ENCODE measurements at places on chromosomes 12 and 14.

GRCh38 chr12:127165567-127166392 lies 1101.2 kb upstream of the TMEM132C start:
- peak; percentile 0 for DNase-seq

DNA sequence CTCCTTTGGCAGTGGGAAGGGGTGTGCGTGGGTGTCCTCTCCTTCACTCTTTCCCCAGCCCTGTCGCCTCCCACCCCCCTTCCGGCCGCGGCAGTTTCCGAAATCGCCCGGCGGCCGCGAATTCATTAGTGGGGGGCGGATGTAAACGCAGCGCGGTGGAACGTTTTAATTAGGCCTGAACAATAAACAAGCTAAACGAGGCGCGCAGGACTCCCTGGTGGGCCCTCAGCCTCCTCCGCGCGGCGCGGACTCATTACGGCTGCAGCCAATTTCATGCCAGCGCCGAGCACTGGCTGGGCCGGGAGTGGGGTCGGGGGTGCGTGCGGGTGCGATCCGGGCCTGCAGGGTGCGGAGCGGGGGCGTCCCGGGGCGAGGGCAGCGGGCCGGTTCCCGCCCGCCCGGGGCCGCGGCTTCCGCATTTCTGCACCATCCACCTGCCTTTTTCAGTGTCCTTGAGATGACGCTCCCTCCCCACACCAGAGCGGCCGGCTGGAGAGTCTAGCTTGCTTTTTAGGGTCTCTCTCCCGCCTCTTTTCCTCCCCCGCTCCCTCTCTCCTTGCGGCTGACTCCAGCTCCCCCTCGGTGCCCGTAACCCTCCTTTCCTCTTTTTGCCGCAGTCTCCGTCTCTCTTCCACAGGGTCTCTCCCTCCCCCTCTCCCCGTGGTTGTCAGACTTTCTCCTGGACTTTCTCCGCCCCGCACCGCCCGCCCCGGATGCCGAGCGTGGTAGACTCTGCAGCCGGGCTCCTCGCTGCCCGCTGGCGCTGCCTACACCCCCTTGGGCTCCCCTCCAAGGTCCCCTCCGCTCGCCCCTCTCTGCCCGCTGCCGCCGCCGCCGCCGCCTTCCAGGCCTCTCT lies at the start of gene CISTR:
Gene CISTR, minus strand, starts transcription at position 644 of the 856 bp plus-strand sequence.
- DNase-seq: no peak

GRCh38 chr14:92647797-92648279 lies 100.6 kb downstream of the LGMN start:
- no peak for DNase-seq

DNA sequence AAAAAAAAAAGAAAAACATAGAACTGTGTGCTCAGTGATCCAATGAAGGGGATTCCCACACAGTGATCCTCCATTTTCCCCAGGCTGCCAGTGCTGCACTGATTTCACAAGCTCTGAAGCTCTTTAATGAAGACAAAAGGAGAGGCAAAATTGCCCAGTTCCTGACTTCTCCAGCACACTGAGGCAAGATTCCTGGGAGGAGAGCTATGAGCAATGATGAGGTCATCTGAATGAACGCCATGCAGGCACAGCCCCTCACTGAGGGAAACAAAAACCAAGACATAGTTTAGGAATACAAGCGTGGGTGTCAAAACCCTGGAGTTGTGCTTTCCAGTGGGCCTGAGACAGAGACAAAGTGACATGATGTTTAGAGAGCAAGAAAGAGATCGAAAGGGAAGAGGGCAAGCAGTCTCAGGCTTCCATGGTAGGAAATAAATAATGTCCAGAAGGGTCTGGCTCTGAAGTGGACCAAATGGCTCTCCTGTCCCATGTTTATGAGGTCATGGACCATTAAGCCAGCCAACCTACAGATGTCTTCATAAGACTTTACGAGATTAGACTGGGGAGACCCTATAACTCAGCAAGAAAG lies 40.9 kb upstream of the SMUG1 start:
- DNase-seq: no peak

- no peak for DNase-seq
Measured at GRCh38 chr14:71508901-71509300, 423.3 kb upstream of the RGS6 start.

GRCh38 chr12:10067264-10067663 lies 31.5 kb downstream of the CLEC1A start:
- DNase-seq: no peak

DNA sequence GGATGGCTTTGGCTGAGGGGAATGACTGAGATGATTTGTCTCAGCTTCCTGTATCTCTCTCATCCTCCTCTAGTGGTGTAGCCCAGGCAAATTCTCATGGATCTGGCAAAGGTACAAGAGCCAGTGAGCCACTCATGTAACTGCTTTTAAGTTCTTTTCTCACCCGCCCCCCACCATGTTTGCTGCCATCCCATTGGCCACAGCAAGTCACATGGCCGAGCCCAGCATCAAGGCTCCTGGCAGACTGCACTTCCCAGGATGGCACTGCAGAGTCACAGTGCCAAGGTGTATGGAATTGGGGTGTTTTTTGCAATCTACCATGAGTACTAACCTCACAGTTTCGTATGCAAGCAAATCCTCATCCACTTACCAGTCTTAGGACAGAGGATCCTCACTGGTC lies 50.9 kb downstream of the CHST11 start:
- DNase-seq: no peak

- DNase-seq: no peak
Measured at GRCh38 chr14:100965296-100965695, 61.8 kb upstream of the RTL1 start.

DNA sequence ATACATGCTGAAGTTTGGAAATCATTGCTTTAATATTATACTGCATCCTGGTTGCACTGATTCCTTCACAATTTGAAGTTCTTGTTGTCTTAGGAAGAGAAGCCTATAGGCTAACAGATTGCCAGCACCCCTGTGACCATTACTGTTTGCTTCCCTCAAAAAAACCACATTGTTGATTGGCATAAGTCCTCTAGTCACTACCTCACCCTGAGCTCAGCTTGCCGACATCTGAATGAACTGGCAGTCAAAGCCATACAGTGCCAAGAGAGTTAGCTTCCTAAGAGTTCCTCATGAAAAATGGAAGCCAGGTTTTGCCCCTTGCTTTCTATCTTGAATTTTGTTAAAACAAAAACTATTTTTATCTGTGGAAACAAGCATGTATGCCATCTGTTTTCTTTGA lies 276.1 kb downstream of the SYT1 start:
- no peak for DNase-seq

DNA sequence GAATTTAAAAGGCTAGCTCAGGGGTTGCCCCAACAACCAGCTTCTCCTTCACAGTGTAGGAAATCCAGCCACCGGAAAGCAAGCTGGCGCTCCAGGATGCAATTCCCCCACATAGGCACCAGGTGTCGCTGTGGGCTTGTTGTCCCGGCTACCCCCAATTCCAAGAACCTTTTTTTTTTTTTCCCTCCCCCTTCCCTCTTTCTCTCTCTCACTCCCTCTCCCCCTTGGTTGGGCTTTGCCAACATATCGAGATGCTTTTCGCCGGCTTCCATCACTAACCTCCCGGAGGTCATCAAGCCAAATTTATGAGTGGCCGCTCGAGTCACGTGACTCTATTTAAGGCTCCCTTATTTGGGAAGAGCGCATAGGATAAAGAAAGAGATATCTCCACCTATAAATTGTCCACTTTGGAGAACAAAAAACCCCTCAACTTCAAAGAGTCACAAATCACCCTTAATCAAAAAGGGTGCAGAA lies at the start of gene HOXC5:
Gene HOXC5, plus strand, starts transcription at position 424 of the 474 bp plus-strand sequence. CDS start 73 bp downstream, outside the sequence.
- peak; percentile 42 for DNase-seq

- DNase-seq: no peak
Measured at GRCh38 chr12:102757154-102757881, 159.7 kb downstream of the PAH start.

- no peak for DNase-seq
Measured at GRCh38 chr12:109776624-109777023, 56.6 kb downstream of the TRPV4 start.

DNA sequence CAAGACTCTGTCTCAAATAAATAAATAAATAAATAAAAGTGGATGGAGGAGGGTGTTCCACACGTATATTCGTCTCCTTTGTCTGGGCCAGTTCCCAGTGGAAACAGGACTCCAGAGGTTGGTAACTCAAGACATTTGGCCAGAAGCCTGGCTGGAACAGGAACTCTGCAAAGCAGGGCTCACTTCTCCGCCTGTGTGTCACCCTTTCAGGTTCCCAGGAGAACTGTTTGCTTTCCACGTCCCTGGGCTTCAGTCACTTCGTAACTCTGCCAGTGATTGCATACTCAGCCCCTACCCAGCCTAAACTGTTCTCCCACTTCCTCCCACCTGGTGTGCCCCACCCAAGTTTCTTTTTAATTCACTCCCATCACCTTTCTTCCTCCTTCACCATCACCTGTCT lies 7.0 kb upstream of the UBE2N start:
- DNase-seq: no peak

DNA sequence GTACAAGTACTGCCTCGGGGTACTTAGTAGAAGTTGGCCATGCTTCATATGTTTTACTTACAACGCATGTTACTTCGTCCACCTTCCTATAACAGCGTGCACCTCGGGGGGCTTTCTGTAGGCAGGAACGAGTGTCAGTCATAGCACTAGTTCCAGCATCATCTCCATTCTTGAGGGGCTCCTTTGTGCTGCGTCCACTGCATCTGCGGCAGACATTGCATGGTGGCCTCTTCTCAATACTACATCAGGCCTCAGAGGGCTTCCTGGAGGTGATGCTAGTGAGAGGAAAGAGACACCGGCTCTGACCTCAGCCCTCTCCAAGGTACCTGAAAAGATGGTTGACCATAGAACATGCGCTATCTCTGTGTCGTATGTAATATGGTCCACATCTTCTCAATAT lies 121.2 kb upstream of the RTL1 start:
- DNase-seq: no peak

- no peak for DNase-seq
Measured at GRCh38 chr12:124507188-124508109, 60.0 kb downstream of the NCOR2 start.

DNA sequence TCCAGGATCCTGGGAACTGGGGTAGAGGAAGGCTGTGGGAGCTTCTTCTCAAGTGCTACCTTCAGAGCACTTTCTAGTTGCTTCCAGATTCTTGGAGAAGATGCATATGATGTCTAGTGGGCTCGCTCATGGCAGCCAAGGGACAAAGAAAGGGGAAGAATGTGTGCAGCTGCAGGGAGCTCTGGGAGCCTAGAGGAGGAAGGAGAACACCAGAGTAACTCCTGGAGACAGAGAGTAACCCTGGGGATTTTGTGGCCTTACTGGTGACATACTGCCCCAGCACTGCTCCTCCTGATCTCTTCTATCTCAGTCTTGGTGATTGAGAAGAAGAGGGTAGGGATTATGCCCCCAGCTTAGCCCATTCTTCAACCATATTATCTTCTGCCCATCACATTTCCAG lies 10.3 kb upstream of the SP7 start:
- DNase-seq: no peak

- DNase-seq: no peak
Measured at GRCh38 chr14:99649643-99650042, 4.7 kb downstream of the HHIPL1 start.

GRCh38 chr12:43332977-43333640 lies 218.9 kb downstream of the ADAMTS20 start:
- no peak for DNase-seq

DNA sequence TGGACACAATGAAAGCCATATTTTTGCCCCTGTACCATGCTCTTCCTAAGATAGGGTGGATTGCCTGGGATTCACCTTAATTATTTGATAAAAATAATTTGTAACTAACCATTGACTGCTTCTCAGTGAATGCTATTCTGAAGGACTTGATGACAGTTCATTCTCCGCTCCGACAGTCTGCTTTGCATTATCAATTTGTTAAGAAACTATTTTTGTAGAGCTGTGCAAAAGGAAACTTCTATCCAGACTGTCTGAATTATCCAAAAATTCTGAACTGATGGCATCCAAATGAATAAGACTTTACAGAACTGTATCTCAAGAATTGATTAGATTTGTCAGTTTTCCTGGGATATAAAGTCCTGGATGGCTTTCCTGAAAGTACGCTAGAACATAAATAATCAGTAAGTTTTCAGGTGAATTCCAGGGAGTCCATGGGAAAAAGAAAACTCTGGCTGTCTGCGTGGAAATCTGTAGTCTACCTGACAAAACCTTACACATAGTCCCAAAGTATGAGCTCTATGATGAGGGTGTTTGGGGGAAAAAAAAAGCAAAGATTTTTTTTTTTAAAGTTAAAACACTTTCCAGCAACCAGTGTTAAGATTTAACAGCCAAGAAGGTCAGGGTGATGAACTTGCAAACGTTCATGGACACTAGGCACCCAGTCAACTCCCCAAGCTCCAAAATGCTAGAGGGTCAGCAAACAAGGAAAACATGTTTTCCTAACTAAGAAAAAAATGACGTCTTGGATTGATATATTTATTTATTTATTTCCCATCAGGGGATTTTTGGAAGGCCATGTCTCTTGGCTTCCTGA lies 291.1 kb upstream of the TBX3 start:
- no peak for DNase-seq

GRCh38 chr12:44357494-44357893 lies 518.6 kb downstream of the NELL2 start:
- no peak for DNase-seq

DNA sequence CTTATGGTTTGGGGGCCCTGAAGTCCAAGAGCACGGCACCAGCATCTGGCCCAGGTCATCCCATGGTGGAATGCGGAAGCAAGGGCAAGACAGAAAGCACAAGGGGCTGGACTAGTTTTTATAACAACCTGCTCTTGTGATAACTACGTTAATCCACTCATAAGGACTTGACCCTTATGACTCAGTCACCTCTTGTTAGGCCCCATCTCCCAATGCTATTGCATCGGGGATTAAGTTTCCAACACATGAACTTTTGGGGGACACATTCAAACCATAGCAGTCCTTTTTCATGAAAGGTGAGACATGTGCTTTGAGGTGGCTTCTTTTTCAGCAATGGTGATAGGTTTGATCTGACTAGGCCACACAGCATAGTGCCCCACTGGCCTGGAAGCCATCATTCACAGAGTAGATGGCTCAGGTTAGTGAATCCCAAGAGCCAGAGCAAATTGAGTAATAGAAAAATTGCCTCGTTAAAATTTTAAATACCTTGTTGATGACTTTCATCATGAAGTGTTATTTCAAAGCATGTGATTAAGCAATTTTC lies 12.1 kb downstream of the FRMD6 start:
- DNase-seq: no peak

GRCh38 chr14:58397156-58397555 lies 1.4 kb downstream of the TOMM20L start:
- no peak for DNase-seq

DNA sequence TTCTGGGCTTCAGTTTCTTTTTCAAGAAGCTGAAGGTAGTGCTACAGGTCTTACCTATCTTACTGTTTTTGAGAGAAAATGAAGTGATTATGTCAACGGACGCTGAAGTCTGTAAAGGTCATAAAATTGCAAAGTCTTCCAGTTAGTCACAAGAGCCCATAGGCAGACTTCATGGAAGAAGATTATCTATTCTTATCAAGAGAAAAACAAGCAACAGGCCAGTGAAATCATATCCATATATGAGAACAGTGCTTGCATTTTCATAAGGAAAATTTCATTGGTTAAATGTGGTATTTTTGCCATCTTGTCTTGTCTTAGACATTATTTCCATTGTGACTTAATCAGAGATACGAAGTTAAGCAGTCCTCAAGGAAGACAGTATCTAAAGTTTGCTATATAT lies 412.7 kb upstream of the SEL1L start:
- no peak for DNase-seq

- no peak for DNase-seq
Measured at GRCh38 chr12:112226768-112227167, 101.4 kb downstream of the TRAFD1 start.
